ENCODE measurements at places on chromosomes 3 and 15.

GRCh38 chr15:92394309-92395097, 822 bp downstream of the ST8SIA2 start:
- no peak for DNase-seq

- DNase-seq: no peak
Observed at GRCh38 chr3:99758502-99759177, 59.0 kb upstream of the CMSS1 start.

DNA sequence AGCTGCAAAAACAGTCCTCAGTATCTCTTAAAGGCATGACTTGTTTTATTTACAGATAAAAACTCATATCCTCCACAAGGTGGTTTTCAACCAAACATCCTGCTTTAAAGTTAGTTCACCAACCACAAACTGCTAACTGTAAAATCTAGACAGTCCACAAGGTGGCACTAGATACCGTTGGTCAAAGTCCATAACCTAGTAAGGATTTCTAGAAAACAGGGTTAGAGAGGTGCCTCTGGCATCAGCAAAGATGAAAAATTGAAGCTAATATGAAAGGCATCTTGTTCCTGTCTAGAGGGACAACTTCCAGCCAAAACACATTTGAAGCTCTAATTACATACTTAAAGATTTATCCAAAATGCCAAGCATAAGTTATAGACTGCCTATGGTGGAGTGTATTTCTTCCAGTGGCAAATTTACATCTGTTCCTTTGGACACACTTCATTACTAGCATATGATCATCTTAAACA, 56.0 kb downstream of the ZMAT3 start:
- peak; percentile 49 for DNase-seq

GRCh38 chr3:171396048-171396447, 64.2 kb downstream of the TNIK start:
- no peak for DNase-seq

- DNase-seq: no peak
Observed at GRCh38 chr15:81002331-81003096, 1.8 kb downstream of the TLNRD1 start.

DNA sequence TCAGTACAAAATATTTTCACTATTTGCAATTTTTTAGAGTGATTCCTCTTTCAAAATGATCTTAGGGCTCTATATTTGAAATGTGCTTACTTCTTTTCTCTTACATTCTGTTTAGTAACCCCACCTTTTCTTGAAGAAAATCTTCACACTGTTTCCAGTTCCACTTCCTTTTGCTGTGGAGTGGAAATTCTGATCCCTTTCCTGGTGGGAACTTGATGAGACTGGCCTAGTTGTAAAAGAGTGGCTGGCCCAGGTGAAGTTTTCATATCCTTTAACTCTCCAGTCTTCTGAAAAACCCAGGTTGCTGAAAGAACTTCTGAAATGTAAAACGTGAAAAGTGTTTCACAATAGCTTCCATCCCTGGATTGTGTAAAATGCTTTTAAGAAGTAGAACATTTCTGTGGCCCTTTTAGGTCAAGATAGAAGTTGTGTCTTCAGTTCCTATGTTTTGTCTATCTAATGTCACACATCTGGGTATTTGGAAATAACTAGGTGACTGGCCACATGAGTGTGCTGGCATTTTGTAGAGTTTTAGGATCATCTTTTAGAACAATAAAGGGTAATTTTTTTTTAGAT, 84.8 kb upstream of the LRIG1 start:
- no peak for DNase-seq

- no peak for DNase-seq
Observed at GRCh38 chr3:192928720-192929119, 11.1 kb upstream of the MB21D2 start.

- DNase-seq: no peak
Observed at GRCh38 chr3:111989061-111989678, 9.6 kb upstream of the TAGLN3 start.

DNA sequence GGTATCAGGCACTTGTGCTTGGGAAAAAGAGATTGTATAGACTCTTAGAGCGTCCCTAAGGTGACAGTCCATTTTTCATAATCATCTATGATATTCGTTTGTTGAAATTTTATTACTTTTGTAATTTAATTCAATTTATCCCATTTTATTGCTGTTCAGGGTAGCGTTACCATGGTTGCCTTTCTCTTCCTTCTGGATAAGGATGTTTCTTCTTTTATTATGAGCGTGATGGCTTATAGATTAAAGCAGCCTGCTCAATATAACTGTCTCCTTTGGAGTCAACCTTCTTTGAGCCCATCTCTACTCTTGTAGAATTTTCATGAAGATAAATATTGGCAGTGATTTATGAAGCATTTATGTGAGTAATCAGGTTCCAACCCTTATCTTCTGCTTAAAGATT, 182.0 kb downstream of the LRTM1 start:
- no peak for DNase-seq

DNA sequence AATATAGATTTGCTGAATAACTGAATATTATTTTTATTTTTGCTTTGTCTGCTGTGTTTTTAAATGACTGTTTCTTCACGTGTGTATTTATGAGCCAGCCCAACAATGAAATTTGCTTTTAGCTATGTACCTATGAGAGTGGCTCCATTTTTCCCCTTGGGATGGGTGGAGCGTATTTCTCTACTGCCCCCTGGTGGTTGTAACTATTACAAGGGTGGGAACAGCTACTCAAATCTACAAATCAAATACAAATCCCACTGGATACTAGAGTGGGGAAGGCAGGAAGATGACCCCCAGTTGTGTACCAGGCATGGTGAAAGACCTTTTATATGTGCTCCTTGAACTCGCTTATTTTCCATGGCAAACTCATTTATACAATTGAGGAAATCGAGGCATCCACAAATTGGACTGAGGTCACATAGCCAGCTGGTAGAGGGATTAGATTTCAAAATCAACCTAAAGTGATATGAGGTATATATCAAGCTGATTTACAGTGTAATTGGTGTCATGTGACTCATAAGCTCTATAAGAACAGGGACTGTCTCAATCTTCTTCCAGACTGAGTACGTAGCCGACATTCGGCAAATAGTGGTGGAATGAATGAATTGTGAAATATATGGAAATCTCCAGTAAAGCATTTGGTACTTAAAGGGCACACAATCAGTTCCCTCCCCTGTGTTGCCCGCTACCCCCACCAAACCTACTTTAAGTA, 69.5 kb upstream of the VEPH1 start:
- DNase-seq: peak; percentile 17

- no peak for DNase-seq
Observed at GRCh38 chr15:73740152-73741048, 12.8 kb downstream of the INSYN1 start.

DNA sequence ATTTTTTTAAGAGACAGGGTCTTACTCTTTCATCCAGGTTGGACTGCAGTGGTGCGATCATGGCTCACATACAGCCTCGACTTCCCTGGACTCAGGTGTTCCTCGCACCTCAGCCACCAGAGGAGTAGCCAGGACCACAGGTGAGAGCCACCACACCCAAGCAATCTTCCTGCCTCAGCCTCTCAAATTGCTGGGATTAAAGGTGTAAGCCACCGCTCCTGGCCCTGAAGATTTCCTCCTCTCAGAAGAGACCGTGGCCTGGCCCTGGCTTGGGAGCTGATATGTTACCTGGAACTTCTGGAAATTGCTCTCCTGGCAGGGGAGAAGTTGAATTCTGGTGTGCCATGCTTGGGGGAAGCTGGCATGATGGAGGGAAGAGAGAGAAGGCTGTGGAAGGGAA, 36.2 kb downstream of the PPCDC start:
- no peak for DNase-seq

- no peak for DNase-seq
Observed at GRCh38 chr3:128524374-128525299, 31.6 kb upstream of the GATA2 start.

DNA sequence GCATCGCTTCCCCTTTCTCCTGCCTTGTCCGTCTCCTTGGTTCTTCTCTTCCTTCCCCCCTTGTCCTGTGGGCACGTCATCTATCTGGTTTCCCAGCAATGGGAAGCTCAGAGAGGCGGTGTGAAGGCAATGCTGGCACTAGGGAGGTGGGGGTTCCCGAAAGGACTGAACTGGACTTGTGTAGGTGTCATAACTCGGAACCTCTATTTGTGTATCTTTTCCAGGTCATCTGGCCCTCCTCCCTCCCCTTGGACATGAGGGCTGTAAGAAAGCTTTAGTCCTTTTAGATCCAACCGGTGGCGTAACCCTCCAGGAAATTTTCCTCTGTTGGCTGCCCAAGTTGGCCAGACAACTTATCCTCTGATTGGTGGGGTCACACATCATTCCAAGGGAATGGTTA, 231.5 kb upstream of the TLE3 start:
- no peak for DNase-seq

DNA sequence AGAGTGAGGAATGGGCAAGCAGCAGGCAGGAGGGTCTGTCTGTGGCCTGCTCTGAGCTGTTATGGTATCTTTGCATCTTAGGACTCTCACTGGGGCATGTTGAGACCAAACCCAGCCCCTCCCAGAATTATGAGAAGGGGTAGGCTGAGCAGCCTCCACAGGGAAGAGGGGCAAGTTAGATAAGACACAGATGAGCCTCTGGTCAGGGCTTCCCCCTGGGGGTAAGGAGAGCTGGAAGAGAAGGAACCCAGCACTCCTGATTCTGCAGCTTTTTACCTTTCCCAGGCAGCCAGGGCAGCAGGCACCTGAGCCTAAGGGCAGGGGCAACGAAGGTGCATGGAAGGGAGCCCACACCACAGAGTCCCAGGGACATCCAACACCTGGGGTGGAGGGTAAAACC, 19.3 kb downstream of the DUOX1 start:
- no peak for DNase-seq

DNA sequence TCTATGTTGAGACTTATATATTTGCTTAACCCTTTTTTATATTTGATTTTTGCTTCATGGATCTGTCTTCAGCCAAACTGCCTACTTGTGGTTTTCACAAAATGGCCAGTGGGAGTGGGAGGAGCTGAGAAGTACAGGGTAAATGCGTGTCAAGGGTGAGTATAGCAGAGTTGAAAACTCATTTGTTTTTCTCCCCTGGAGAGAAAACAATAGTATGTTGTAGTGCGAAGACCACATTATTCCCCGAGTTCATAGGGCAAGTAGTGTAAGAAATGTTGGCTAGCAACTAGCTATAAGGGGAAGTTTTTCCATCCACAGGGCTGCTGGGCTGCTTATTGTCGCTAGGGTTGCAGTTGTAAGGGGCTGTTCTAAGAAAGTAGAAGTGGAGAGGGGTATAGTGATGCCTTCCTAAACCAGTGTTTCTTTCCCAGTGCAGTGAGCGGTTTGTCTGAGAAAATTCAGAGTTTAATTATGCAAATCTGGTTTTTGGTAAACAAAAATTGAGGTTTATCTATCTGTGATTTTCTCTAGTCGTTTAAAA, 153.8 kb upstream of the AZI2 start:
- no peak for DNase-seq

- no peak for DNase-seq
Observed at GRCh38 chr3:124846189-124846588, 41.0 kb downstream of the ITGB5 start.

- DNase-seq: no peak
Observed at GRCh38 chr15:74752531-74752930, 3.9 kb downstream of the CYP1A2 start.

GRCh38 chr3:188974856-188975599, 196.7 kb upstream of the TPRG1 start:
- DNase-seq: no peak

DNA sequence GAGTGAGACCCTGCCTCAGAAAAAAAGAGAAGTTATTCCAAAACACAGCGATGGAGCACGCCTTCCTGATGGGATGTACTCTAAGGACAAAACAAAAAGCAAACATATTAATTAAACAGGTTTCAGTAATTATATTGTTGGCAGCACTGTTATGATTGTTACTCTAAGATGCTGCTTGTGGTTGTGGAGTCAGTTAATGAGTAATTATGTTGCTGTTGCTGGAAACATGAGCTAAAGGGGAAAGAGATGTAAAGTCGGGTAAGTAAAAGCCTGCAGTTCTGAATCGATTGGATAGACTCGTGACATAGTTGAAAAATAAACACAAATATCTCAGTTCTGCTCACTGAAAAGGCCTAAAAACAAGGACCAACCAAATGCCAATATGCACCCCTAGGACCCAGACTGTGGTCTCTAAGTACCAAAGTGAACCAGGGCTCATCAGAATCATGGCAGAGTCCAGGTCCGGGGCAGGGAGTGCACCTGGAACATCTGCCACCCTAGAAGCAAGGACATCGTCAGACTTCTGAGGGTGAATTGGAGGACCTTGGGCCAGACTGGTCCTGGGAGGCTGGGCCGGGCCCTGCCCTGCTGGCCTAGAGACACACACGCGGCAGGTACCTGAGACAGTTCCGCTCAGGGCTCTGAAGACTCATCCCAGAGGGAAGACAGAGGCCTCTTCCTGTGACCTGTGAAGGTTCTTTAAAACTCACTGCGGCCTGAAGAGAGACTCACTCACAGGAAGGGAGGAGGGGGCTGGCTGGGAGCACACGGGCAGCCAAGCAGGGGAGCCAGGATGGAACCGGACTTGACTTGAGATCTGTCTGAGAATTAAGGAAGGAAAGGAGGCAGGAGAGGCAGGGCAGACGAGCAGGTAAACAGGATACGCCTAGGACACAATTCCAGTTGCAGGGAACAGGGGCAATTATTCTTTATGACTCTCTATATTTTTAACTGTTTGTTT, 140.5 kb downstream of the LRRK1 start:
- DNase-seq: no peak

DNA sequence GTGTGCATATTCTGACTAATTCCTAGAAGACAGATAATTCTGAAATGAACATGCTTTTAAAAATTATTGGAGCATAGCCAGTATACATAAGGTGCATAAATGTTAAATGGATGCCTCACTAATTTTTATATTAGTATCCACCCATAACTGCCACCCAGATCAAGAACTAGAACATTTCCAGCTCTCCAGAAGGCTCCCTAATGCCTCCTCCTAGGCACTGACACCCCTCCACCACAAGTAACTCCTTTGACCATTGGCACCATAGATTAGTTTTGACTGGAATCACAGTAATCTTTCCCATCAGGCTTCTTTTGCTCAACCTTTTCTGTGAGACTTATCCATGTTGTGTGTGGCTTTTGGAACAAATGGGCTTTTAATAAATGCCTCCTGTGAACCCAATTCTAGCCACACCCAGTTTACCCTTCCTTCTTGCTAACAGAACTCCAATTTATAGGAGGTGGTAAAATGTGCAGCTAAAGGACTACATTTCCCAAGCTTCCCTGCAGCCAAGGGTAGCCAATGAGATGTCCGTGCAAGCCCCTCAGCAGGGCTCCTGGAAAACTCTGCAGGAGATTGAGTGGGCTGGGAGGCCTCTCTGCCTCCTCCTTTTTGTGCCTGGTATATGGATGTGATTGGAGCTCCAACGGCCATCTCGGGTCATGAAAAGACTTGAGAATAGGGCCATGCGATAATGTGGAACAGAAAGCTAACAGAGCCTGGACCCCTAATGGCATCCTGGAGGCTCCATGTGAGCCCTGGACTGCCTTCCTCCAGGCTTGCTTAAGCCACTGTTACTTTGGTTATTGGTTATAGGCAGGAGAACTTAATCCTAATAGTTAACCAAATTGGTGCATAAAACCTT, 322.6 kb upstream of the TLE3 start:
- no peak for DNase-seq

DNA sequence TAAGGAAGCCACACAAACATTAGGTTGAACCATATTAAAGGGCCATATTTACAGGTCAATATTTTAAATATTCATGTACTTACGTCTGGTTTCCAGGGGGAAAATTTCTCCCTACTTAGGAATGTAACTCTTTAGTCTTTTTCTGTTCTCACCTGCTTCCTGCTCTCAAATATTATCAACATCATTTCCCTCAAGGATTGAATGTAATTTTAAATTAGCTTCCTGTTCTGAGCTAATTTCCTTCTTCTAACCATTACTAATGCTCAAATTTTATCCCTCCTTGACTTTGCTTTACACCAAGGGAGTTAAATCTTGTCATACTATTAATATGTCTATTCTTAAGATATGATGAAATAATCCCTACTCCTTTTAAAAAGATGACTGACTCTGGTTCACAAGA, 103.4 kb upstream of the UBP1 start:
- DNase-seq: no peak

Measured in activated CD4-positive, alpha-beta memory T cell treated with anti-CD3 and anti-CD28 coated beads for 36 hours (primary cell).